GM10248 (cell line): ENCODE measurements at places on chromosomes 3 and 15.
A peak's percentile ranks its signal among the peaks of the same experiment; 100 is the strongest.

DNA sequence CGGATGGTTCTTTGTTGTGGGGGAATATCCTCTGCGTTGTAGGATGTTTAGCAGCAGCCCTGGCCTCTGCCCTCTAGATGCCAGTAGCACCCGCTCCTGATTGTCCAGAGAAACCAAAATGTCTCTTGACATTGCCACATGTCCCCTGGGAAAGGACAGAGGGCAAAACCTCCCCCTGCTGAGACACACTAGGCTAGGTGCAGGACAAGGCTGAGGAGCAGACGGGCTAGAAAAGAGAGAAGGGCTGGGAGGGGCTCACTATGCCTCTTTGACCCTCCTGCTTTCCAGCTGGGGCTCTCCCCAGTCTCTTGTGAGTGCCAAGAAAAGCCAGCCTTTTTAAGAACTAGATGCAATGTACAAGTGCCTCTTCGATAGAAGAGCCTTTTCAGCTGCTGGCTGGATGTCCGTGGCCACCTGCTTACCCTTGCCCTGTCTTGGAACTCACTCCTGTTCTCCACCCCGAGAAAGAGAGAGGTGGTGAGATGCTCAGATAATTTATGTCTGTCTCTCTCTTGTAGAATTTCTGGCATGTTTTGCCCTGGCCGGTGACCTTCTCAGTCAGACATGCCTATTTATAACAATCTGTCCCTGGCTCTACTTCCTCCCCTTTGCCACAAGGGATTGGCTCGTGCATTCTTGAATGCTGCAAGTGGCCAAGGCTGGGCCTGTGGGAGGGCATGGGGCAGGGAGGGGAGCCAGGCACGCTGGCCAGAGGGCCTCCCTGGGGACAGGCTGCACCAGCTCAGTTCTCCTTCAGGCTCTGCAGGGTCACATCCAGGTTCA lies 142.6 kb downstream of the RPLP1 start:
- no peak for DNase-seq

DNA sequence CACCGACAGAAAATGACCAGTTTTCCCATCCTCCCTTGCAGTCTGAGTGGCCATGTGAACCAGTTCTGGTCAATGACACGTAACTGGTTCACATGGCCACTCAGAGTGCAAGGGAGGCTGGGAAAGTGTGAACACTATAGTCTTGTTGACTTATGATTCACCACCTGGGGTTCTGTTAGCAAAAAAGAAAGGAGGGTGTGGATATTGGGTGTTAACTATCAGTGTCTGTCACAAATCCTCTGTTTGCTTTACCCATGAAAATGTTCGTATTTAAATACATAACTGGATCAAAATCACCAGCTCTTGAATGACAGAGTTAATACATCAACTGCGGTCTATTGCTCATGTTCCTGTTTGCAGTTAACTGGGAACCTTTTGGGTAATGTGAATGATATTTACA lies 92.3 kb downstream of the ADAMTSL3 start:
- no peak for DNase-seq

- DNase-seq: no peak
These were observed 36.1 kb downstream of the FMN1 start for GRCh38 chr15:33158366-33158765.

DNA sequence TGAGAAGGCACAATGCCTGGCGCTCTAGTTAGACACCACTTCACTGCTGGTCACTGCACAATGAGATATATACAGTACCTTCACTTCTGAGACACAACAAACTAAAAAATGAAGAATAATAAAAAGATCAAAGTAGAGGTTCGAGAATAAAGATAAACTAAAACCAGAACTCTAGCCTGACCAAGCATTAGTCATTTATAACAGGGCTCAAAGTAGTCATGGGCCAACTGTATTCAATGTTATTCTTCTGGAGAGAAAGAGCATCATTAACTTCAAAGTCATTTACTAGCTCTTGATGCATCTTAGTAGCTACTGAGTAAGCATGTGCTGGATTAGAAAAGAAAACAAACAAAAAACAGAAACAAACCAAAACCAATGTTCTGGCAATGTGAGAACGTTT lies 145.2 kb downstream of the SSR3 start:
- no peak for DNase-seq

- no peak for DNase-seq
These were observed 84.4 kb downstream of the PLXNA1 start for GRCh38 chr3:127067116-127067910.

GRCh38 chr15:31465083-31465955 lies 138.7 kb downstream of the KLF13 start:
- DNase-seq: no peak

- peak; percentile 39 for DNase-seq
These were observed 25.2 kb downstream of the OXNAD1 start for GRCh38 chr3:16290007-16290826.

DNA sequence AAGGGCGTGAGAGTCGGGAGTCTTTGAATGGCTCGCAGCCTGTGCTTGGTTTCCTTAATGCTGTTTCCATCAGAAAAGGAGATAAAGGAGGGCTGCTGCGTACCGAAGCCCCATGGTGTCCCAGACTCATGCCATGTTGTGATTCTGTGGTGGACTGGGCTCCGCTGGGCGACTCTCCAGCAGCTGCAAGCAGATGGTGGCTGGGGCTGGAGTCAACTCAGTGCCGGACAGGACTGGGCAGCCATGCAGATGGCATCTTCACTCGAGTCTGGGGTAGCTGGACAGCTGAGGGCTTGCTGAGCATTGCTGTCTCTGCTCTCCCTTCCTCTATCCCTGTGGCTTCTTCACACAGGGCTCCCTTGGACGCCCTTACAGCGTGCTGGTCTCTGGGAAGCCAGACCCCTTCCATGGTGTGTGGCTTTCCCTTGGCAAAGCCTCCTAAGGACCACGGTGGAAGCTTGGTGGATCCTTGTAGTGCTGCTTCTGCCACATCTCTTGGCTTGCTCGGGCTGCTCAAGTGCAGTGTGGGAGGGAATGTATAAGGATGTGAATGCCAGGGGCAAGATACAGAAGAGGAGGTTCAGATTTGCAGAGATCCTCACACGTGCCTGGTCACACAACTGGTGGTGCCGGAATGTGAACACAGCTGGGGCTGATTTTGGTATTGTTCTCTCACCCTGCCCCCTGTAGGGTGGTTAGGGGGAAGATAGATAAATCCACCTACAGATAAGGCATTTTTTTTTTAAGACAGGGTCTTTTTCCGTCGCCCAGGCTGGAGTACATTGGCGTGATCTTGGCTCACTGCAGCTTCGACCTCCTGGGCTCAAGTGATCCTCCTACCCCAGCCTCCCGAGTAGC lies 9.0 kb downstream of the NIPA1 start:
- no peak for DNase-seq

DNA sequence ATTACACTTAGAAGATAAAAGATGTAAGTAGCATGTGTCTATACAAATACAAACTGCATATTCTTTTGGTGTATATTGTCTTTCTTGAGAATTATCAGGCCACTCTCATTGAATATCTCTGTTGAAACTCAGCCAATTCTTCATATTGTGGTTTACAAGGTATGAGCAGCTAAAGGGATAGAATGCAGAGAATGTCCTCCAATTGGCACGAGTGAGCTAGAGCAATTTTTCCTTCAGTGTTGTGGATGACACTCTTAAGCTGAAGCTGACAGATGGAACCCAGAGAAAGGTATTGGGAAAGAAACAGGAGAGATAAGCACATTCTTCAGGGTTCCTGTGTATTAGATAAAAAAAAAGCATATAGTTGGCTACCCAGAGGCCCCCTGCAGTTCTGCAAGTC lies 453.1 kb downstream of the EPHA3 start:
- no peak for DNase-seq

DNA sequence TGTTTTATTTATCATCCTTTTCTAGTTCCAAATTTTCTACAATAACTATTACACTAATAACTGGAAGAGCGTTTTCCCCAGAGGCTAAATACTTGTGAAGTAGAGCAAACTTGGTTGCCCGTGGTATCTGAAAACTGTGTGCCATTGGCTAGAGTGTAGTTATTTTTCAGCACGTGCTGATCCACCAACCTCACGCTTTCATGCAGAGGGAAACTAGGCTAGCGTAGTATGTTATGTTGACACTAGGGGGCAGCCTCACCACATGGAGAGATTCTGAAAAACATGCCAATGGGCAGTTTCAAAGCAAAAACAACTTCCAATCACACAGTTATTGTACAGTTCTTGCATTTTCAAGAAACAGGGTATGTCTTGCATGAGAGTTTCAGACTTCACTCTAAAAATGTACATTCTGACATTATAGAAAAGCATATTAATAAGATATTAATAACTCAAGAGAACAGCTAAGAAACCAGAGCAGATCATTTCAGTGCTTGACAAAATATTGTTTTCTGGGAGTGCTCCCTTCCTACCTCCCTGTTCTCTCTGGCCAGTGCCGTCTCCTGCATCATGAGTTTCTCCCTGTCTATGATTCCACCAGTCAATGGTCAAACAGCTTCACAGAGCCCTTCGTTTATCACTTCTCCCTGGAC lies 39.7 kb downstream of the SPATA12 start:
- peak; percentile 75 for DNase-seq

DNA sequence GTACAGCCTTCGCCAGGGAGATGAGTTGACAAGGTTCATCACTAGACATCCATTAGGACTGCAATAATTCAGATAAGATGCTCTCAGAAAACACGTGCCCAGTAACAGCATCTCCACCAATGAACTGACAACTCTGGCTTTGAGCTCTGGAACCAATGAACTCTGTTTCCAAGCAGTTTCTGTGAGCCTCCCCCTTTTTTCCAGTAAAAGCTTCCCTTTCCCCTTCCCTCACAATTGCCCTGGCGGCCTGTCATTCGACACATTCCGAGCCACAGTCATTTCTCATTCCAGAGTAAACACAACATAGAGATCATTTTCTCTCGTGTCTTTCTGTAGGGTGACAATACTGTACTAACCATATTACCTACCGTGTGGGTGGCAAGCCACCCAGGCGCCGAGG lies 3.6 kb downstream of the PLA2G4D start:
- no peak for DNase-seq

GRCh38 chr3:179563271-179563783 lies 601 bp downstream of the ACTL6A start:
- peak; percentile 80 for DNase-seq

GRCh38 chr15:30038667-30039523 lies 43.9 kb upstream of the GOLGA8J start:
- no peak for DNase-seq

- DNase-seq: peak; percentile 72
These were observed at the start of gene ZNF660 for GRCh38 chr3:44584646-44585501. Gene ZNF660, plus strand, starts transcription at chr3:44584964. Its CDS starts 9,230 bp downstream, at chr3:44594194.

GRCh38 chr15:82305621-82306048 lies 43.0 kb downstream of the SAXO2 start:
- peak; percentile 1 for DNase-seq

DNA sequence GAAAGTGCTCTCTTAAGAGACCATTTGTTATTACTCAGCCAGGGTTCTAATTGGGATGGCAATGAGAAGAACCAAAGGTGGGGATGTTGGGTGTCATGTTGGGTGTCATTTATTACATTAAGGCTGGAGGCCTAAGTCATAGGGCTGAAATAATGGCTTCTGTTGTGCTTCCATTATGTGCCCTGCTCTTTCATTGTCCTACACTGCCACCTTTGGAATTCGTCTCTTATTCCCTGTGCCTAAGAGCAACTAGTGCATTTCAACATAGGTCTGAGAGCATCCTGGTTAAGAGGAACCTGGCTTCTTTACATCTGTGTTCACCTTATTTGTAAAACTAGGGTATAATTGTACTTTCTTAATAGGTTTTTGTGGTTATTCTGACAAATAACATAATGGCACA lies 32.2 kb downstream of the RIOX2 start:
- DNase-seq: no peak

GRCh38 chr15:70955151-70955550 lies 62.5 kb downstream of the LRRC49 start:
- no peak for DNase-seq

GRCh38 chr3:61181874-61182273 lies 69.4 kb downstream of the FHIT start:
- DNase-seq: peak; percentile 67

GRCh38 chr15:93107646-93108045 lies 18.6 kb upstream of the RGMA start:
- DNase-seq: no peak

DNA sequence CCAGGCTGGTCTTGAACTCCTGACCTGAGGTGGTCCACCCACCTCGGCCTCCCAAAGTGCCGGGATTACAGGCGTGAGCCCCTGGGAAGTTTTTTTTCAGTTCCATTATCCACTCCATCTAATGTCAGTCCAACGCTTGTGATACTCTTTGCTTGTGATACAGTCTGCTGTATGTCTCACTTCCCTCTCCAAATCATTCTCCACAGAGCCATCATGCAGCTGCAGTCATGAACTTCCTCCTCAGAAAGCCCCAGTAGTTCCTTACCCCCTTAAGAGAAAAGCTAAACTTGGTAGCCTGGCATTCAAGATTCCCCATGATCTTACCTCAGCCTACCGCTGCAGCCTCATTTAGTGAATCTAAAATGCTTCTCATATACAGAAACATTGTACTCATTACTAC lies 2.3 kb downstream of the ARPC4 start:
- peak; percentile 43 for DNase-seq

GRCh38 chr3:149547413-149547812 lies 72.9 kb downstream of the TM4SF4 start:
- no peak for DNase-seq

GRCh38 chr3:46695177-46695961 lies 1.9 kb upstream of the ALS2CL start:
- peak; percentile 47 for DNase-seq

DNA sequence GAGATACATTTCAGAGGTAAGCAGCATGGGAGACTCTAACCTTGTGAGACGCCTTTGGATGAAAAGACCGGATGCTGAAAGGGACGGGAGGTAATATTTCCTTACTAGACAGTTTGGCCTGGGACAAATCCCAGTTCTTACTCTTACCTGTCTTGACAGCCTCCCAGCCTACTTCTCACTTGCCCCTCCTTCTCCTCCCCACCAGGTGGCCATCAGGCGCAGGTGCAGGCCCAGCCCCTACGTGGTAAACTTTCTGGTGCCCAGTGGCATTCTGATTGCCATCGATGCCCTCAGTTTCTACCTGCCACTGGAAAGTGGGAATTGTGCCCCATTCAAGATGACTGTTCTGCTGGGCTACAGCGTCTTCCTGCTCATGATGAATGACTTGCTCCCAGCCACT lies 6.3 kb downstream of the HTR3D start:
- DNase-seq: no peak

DNA sequence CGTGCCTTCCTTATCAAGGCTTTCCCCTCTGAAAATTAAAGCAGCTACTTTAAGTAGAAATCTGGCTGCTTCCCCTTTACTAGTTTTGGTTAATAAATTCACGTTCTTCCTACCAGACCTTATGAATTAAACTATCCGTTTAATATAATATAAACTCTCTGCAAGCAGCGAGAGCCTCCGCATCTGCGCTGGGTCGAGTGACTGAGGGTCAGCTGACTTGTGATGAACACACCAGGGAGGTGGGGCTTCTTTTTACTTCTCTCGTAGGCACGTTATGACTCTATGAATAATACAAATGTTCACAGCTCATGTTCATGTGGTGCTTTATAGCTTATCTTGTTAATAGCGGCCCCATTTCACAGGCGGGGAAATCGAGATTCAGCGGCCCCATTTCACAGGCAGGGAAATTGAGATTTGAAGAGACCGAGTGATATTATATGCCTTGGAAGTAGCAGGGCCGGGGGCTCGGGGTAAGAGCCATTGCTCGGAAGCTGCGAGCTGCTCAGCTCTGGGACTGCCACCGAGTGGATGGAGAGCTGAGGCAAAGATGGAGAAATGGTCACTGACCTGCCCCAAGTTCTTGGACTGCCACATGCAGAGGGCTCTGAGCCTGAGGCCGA lies 8.3 kb downstream of the MUC4 start:
- DNase-seq: no peak

- no peak for DNase-seq
These were observed 264.8 kb downstream of the CLSTN2 start for GRCh38 chr3:140199743-140200142.
